ENCODE measurements at places on chromosomes 5 and 9.
A peak's percentile ranks its signal among the peaks of the same experiment; 100 is the strongest.

DNA sequence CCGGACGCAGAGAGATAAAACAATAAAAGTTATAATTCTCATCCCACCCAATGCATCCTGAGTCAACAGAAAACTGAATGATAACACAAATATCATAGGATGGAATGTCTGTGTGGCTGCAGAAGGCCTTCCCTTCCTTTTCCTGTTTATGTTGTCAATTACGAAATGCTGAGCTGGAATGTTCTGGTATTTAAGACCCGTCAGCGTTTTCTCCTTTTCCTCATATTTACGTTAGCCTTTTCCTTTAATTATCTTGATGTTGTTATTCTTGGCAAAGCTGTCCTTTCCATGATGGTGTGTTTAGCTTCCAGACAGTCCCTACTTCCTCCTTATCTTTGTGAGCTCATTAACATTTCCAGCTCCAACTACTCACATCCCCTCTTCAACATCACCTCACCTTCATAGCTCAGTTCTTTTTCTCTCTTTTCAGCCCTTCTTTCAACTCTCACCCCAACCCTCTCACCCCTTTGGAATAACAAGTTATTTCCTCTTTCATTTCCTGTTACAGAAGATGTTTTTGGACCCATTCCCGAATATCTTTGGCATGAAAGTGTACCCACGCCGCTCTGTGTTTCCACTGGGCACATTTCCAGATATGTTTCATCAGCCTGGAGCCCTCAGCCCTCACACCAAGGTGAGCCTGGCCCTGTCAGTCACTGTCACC lies 221.6 kb downstream of the NR2F1-AS1 start:
- no peak for DNase-seq

DNA sequence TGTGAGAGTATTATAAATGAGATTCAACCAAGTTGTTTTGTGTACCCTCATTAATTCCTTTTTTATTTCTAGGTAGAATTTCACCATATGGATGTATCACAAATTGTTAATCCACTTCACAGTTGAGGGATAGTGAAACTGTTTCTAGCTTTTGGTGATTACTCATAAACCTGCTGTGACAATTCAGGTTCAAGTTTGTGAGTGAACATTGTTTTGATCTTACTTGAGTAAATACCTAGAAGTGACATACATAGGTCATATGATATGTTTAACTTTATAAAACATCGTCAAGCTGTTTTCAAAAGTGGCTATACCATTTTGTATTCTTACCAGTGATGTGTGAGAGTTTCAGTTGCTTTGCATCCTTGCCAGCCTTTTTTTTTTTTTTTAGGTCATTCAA lies 112.9 kb downstream of the CAMK4 start:
- no peak for DNase-seq

DNA sequence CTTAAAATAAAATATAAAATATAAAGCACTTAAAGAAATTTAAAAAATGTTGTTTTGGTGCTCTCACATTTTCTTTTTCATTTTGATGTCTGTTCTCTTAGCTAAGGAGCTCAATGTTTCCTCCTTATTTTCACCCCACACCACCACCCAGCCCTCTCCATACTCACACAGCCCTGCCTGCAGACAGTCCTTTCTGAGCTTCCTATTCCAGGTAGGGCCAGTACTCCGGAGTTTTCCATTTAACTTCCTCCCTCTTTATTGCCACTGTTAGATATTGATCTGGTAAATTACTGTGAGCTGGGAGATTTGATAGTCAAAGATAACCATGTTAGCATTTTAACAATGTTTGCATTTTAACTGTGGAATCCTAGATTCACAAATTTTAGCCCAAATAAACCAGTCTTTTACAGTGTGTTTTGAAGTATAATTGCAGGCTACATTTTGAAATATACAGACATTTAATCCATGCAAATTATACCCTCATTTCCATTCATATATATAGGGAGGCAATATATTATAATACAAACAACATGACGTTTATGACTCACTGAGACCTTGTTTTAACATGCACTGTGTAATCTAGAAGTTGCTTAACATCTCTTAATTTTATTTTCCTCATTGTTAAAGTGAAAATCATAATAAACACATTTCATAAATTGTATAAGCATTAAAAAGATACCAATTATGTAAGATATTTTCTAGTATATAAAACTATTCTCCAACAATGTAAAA lies 927.1 kb downstream of the NR2F1-AS1 start:
- no peak for DNase-seq

DNA sequence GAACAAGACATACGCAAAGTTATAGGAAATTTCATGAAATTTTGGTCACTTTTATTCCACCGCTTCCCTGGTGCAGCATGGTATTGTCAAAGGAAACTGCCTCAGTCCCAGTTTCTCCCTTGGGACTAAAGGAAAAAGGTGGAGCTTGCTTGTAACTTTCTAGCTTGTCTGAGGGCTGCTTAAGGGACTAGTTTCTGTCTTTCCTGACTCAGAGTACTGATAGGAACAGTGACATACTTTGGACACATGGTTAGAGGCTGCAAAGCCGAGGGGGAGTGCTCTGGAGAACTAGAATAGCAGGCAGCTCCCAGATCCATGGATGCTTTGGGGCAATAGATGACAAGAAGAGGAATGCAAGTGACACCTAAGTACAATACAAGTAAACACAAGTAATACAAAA lies 136.7 kb downstream of the CDC42SE2 start:
- no peak for DNase-seq

GRCh38 chr5:150323092-150323491 lies 20.4 kb upstream of the ARSI start:
- no peak for DNase-seq

- DNase-seq: no peak
These were observed 520.0 kb downstream of the SPOCK1 start for GRCh38 chr5:136979131-136979530.

DNA sequence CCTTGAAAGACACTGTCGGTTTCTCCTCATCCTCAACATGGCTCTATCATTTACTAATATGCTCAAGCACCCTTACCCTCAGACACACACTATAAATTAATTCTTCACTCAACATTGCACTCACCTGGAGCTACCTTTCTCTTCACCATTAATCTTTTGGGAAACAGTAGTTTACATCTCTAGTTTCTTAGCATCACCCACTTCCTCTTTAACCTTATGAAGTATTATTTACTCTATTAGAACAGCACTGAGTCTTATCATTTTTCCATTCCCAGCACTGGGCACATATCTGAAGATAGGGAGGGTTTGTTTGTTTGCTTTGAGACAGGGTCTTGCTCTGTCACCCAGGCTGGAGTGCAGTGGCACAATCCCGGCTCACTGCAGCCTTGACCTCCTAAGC lies 213.5 kb downstream of the SMARCA2 start:
- DNase-seq: no peak

DNA sequence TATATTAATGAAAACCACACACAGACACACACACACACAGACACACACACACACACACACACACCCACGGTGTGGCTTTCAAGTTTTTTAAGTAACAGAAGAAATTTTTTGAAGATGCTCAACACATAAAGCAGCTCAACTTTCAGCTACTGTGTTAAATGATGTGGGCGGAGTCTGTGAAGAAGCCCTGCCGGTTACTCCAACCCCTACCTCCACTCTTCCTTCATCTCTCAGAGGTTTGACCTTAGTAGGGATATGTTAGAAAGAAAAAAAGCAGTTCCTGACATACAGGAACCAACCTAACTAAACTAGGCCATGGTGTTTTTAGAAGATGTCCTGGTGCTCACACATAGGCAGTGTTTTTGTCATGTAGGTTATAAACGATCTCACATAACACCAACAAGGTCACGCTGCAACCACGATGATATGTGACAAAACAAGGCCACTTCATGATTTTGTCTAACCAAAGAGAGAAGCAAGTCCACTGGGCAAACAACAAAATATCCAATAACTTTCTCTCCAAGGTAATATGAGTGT lies 112.8 kb downstream of the EMB start:
- DNase-seq: no peak

DNA sequence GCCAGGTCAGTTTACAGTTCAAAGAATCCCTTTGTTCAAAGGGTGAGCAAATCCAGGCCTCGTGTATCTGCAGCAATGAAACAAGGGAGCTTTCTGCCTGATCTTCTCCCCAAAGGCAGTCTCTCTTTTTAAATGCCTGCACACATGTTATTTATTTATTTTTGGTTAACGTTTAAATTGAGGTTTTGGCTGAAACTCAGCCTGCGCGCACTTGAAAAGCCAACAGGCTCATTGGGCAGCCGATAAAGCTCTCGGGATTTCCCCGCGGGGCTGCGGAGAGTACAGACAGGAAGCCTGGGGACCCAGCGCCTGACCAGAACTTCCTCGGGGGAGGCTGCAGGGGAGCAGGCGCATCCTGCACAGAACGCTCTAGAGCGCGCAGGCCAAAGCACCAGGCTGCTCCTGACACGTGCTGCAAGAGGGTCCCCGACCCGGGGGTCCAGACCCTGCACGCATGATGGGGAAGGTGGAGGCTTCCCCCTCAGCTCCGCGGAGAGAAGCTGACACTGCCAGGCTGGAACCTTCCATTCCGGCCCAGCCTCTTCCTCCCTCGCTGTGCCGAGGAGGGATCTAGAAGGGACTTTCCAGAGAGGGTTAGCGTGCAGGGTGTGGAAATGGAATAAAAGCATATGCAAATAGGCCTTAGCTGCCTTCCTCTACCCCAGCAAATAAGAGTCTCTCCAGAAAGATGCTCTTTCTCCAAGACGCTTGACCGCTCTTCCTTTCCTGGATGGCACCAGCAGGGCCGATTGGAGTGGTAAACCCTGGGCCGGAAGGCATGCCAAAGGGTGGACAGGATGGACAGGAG lies 46.1 kb downstream of the PTTG1 start:
- DNase-seq: peak; percentile 49

- no peak for DNase-seq
These were observed 60.7 kb upstream of the TTC23L start for GRCh38 chr5:34778091-34778850.

- no peak for DNase-seq
These were observed 559.2 kb downstream of the PSAT1 start for GRCh38 chr9:78856144-78856543.

GRCh38 chr5:29950416-29951145 lies 1242.9 kb upstream of the CDH6 start:
- no peak for DNase-seq

- DNase-seq: no peak
These were observed 15.1 kb downstream of the ZFAND5 start for GRCh38 chr9:72349911-72350310.
